RWPE1 (cell line): ENCODE measurements at places on chromosomes 6 and 20.

DNA sequence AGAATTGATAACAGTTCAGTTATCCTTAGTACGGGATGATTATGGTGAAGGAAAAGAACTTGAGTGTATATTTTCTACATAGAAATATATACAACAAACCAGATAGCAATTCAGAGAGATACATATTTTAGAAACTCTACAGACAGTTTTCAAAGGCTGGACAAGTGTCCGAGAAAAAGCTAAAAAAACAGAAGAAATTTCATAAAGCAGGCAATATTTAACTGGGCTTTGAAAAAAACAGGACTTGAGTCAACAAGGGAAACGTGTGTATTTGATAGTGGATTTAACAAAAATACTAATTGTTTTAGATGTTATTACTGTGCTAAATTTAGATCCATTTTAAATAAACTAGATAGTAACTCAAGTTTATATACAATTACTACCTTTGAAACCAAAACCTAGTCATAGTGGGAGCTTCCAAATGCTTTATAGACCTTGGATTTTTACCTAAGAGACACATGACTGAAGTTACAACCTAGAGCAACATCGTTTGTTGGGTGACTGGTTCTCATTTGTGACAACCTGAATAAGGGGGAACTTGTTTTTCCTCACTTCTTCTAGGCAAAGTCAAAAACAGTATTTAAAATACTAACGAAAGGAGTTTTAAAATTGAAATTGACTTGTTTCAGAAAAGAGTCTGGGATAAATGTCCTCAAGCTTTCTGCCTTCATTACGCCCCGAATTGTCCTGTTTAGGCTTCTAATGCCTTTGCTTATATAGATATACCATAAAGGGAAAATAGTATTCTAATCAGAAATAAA, 116.7 kb upstream of the PRSS16 start:
- no peak for DNase-seq

- no peak for DNase-seq
These were observed 48.2 kb downstream of the APCDD1L start for GRCh38 chr20:58466729-58467571.

GRCh38 chr6:168089186-168090063, 10.4 kb upstream of the FRMD1 start:
- DNase-seq, result no peak

GRCh38 chr6:140039364-140039763, 664.9 kb upstream of the CITED2 start:
- DNase-seq, result no peak

GRCh38 chr6:66986940-66987339, 1279.9 kb upstream of the EYS start:
- DNase-seq, result no peak

DNA sequence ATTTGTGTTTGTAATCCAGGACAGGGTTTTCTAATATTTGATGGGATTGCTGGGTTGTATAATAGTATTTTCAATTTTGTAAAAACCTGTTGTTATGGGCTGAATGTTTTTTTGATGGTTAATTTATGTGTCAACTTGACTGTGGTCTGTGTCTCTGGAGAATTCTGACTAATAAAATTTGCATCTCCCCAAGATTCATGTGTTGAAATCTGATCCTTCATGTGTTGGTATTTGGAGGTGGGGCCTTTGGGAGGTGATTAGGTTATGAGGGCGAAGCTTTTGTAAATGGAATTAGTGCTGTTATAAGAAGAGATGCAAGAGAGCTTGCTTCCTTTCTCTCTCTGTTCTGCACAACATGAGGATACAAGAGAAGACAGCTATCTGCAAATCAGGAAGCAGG, 48.7 kb upstream of the SAMD5 start:
- no peak for DNase-seq

- no peak for DNase-seq
These were observed 90.4 kb downstream of the CEBPB start for GRCh38 chr20:50280851-50281655.

- no peak for DNase-seq
These were observed 2.3 kb downstream of the GNAS start for GRCh38 chr20:58854638-58855471.

DNA sequence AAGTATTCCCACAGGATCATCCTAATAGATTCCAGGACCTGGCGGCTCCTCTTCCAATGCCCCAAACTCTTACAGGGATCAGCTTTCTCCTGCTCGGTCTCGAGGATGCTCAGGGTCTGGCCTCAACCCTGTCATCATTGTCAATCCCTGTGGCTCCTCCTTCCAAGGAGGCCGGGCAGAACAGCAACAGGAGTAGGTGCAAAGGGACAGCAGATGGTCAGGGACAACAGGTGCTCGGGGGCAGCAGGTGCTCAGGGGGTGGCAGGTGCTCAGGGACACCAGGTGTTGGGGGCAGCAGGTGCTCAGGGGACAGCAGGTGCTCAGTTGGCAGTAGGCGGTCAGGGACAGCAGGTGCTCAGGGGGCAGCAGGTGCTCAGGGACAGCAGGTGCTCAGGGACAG, 84.8 kb downstream of the TTLL2 start:
- DNase-seq, result no peak

DNA sequence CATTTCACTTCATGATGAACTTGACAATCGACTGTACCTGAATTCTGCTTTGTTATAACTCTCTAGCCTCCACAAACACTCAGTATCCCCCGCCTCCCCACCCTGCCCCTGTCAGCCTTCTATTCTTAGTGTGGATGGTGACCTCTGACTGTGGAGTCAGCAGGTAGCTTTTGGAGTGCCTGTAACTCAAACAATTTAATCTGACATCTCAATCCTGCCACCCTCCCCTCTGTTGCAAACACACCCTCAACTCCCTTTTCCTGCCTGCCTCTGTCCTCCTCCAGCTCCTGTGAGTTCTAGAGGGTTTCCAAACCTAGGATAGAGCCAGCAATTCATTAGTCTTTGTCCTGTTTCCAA, 20.3 kb downstream of the DAAM2 start:
- DNase-seq, result no peak

- no peak for DNase-seq
These were observed 4.1 kb upstream of the HSPA12B start for GRCh38 chr20:3728354-3728753.

GRCh38 chr20:35295058-35295457, 2.8 kb upstream of the FAM83C start:
- no peak for DNase-seq

- no peak for DNase-seq
These were observed 119.7 kb downstream of the RTN4IP1 start for GRCh38 chr6:106509420-106510089.

DNA sequence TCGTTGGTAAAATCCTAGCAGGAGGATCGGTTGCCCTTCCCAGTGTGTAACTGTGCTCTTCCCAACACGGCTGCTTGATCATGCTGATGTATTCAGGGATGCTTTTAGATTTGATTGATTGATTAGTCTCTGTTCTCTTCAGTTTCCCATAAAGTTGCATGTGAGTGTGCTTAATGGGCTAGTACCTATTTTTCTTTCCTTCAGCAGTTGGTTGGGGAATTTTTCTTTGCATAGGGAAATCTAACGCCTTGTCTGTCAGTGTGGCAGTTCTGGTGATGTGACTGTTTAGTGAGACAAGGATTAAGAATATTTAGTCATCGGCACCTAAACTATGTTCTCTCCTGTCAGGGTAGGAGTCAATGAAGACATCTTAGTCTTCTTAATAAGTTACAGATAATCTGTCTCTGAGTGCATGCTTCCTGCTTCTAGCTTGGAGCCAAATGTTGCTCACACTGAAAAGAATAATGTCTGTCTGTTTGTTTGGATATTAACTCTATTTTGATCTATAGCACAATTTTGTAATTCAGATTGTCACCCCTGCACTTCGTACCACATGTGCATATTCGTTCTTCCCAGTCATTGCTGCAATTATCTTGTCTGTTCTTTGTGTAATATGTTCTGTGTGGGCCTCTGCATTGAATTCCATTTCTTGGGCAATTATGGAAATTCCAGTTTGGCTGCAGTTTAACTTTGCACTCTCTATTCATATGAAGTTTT, 169.9 kb downstream of the EDN1 start:
- no peak for DNase-seq

GRCh38 chr6:16725145-16725864, 36.0 kb downstream of the ATXN1 start:
- peak; percentile 63 for DNase-seq

DNA sequence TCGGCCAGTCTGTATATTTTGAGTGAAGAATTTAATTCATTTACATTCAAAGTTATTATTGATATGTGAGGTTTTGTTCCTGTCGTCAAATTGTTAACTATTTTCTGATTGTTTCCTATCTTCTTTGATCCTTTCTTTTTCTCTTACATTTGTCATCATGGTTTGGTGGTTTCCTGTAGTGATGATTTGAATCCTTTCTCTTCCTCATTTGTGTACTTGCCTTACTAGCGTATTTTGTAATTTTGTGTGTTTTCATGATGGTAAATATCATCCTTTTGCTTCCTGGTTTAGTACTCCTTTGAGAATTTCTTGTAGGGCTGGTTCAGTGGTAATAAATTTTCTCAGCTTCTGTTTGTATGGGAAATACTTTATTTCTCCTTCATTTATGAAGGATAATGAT, 151.7 kb upstream of the CEP162 start:
- DNase-seq, result no peak

- no peak for DNase-seq
These were observed 162.5 kb upstream of the CITED2 start for GRCh38 chr6:139536751-139537617.

DNA sequence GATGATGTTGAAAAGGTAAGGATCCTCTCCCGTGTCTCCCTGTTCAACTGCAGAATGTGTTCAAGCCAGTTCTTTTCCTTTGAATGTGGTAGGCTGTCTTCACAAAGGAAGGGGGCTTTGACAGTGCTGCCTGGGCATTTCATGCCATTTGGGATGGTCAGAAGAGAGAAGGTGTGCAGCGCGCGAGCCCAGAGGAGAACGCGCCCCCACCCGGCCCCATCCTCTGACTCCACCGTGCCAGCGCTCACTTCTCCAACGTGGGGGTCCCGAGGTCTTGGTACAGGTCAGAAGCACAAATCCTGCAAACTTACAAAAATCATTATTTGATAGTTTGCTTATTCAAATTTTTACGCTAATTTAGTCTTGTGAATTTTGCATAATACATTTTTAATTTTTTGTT, 14.4 kb downstream of the ENTPD6 start:
- no peak for DNase-seq

GRCh38 chr6:39493777-39494176, 171.3 kb upstream of the KCNK16 start:
- no peak for DNase-seq

- DNase-seq, result peak; percentile 32
These were observed 4.1 kb upstream of the TAF4 start for GRCh38 chr20:62069741-62070216.

GRCh38 chr6:64249115-64249514, 613.5 kb downstream of the PHF3 start:
- DNase-seq, result no peak

DNA sequence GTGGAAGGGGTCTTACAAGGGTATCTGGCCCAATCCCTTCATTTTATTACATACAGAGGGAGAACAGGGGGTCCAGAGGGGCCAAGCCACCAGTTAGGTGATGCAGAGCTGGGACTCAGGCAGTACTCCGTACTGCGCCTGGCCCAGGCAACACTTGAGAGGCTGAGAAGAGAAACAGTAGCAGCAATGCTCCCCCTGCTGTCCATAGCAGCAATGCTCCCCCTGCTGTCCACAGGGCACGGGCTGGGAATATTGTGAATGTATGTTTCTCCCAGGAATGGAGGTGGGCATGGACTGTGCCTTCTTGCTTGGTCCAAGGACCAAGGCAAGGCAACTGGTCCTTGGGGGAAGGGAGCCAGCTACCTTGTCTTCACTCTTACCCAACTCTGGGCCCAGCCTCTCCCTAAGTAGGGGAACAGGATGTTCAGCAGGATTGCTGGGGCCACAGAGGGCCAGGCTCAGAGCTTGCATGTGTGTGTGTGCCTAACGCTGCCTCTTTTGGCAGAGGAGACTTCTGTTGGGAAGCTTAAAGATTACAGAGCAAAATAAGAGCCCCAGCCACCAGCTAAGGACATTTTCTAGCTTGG, 14.8 kb upstream of the FAM83C start:
- DNase-seq, result peak; percentile 66

GRCh38 chr6:106637051-106637716, 7.8 kb downstream of the QRSL1 start:
- DNase-seq, result no peak

GRCh38 chr20:37764333-37764935, 70.6 kb downstream of the CTNNBL1 start:
- DNase-seq, result peak; percentile 77

- no peak for DNase-seq
These were observed 19.0 kb upstream of the ADGRF4 start for GRCh38 chr6:47679322-47679906.

DNA sequence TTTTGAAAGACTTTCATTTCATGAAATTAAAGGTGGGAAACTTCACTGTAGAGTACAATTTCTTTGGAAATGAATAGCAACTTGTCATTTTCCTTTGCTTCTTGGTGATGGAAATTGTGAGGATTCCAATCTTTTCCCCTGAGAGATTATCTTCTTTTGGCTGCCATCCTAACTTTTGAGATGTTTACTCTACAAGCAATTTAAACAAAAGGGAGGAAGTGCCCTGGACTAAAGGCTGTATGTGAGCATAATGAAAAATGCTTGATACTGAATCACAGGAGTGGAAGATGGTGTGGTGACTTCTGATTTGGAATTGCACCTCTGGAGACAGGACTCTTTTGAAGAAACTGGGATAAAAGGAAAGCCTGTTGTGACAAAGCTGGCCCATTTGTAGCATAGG, 43.1 kb upstream of the JAG1 start:
- no peak for DNase-seq

- no peak for DNase-seq
These were observed 62.7 kb downstream of the TAF4 start for GRCh38 chr20:62002882-62003480.
